ENCODE measurements at places on chromosomes 4 and X. TPM values are rescaled to one million over a fixed set of nuclear protein-coding genes. Genes with fewer than 3 reads are reported as not detected.

GRCh38 chr4:38511702-38512101, 152.3 kb upstream of the KLF3 start:
- DNase-seq: no peak

GRCh38 chr4:11019451-11020240, 335.1 kb upstream of the CLNK start:
- no peak for DNase-seq

GRCh38 chr4:165288226-165288625, 39.2 kb upstream of the MSMO1 start:
- no peak for DNase-seq

GRCh38 chrX:17596061-17596460, 141.2 kb upstream of the SCML1 start:
- no peak for DNase-seq

GRCh38 chr4:142778900-142779299, 67.2 kb downstream of the INPP4B start:
- no peak for DNase-seq

DNA sequence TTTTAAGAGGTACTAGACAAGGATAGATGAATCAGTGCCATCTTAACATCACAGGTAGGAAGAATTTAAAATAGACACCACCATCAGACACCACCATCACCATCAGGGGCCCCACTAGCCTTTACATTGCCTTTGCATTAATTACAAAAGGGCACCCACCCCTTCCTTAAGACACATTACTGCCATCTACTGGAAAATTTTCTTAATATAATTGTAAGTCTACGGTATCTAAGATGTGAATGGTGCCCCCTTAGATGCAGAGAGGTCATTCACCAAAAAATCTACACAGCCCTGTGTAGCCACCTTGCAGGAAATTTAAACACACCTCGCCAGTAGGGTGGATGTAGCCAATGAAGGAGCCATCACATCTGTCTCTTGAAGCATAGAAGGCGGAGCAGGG, 184.1 kb downstream of the MID1IP1 start:
- no peak for DNase-seq

- no peak for DNase-seq
These were observed 17.3 kb downstream of the COQ2 start for GRCh38 chr4:83267121-83267829.

- DNase-seq: no peak
These were observed 277.9 kb downstream of the TRIML1 start for GRCh38 chr4:188417181-188417580.

GRCh38 chr4:3500111-3500510, 32.1 kb downstream of the LRPAP1 start:
- DNase-seq: no peak

DNA sequence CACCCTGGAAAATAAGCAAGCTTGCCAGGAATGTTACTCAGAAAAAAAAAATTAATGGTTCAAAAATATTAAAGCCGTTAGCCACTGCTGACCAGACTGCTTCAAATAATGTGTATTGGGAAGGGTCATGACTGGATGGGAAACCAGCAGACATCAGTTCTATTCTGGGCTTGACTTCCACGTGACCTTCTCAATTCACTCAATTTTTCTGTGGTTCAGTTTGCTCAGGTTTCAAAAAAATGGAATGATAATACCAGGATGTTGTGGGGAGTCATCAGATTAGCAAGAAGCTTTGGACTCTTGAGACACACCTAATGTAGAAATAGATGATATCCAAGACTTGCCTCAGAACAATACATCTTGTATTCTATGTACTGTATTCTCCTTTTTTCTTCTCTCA, 541.9 kb upstream of the BOD1L1 start:
- no peak for DNase-seq

GRCh38 chr4:138614398-138615142, 372.4 kb upstream of the SLC7A11 start:
- DNase-seq: no peak

- no peak for DNase-seq
These were observed 120.3 kb upstream of the KLHL4 start for GRCh38 chrX:87397103-87397886.

NKRF gene
- total RNA-seq: 3.7 TPM

NEUROG2 gene
- total RNA-seq: not detected

CT45A2 gene
- not detected for total RNA-seq

PFKFB1 gene
- total RNA-seq: 0.19 TPM

F8A2 gene
- total RNA-seq: not detected

SSX7 gene
- total RNA-seq: not detected

GAGE12H gene
- total RNA-seq: not detected

Data from left ventricle myocardium inferior (tissue), 1 donor.